ENCODE measurements at places on chromosomes 3 and 15.

GRCh38 chr3:115999613-116000012, 376.3 kb downstream of the GAP43 start:
- DNase-seq, result no peak

DNA sequence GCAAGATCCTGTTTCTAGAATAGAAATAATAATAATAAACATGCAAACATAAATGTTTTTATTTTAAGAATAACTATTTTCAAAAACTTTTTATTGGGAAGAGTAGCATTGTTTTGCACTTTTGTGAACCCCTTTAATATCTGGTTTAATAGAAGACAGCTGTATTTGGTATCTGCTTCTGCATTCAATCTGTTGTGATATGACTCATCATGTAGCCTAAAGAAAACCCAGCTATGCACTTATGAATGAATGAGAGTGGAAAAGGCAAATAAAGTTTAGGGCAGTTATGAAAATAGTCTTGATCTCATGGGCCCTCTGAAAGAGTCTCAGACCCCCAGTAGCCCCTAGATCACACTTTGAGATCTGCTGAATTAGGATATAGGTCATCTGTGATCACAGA, 100.4 kb upstream of the PPP2R3A start:
- DNase-seq, result no peak

DNA sequence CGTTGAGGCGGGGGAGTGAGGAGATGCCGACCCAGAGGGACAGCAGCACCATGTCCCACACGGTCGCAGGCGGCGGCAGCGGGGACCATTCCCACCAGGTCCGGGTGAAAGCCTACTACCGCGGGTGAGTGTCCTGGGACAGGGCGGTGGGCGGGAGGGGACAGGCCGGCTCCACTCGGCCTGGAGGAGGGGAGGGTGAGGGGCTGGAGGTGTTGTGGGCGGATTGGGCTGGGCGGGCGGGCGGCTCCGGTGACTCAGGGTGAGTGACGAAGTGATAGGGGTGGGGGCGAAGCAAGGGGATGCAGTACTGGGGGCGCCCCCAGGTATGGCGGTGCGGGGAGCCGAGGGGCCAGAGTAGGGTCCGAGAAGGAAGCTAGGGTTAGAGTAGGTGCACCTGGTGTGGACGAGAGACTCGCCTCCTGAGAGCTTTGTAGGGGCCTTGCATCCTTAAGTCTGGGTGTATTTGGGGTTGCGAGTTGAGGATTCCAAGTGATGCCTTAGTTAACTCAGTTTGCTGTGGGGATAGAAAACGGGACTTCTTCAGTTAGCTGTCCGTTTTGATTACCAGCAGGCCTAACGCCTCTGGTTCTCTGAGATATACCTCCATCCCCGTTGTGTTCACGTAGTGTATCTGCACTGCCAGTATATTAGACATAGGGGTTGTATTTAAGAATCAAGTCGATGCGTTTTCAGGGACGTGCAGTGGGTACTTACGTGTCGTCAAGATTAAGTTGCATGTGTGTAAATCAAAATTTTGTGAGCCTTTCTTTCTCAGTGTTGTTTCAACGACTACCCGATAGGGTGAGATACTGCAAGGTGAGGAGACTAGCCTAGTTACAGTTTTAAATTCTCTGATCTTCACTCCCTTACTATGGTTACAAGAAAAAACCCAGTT, 670 bp downstream of the PRKCI start:
- DNase-seq, result no peak

DNA sequence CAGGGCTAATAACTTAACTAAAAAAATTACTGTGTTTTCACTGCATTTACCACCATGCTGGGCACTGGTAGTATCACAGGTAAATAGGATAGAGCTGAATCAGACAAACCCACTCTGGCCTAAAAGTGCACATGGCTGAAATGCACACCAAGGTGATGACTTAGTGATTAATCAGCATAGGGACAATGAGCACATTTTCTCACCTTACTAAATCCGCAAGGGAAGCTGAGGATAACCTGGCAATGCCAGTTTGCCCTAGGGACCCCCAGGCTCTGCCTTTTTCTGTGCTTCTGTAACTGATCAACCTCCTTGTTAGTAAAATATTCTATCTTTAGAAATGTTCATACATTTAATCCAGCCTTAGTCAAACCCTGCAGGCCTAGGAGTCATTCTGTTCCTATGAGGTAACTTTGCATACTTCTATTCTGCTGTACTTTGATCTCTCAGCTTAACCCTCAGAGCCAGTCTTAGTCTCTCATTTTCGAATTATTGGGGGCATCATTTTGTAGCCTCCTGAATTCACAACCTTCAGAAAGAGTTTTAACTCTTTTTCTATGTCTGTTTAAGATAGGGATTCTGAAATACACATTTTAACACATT, 562.9 kb upstream of the KCNMB2 start:
- no peak for DNase-seq

DNA sequence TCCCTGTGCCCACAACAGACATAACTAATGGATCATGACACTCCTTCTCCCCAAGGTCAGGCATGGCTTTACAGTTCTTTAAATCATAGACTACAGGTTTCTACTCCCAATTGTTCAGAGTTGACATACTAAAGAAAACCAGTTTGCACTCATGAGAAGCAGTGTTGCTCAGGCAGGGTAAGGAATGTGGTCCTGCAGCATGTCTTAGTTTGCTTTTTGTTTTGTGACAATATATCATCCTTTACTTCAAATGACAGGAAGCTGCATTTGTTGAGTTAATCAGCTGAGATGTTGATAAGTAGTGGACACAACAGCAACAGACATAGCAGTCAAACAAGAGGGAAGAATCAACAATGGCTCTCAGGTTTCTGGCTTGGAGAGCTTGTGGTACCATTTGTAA, 267.5 kb downstream of the SLCO3A1 start:
- DNase-seq, result no peak

GRCh38 chr3:167733961-167734497, 663 bp downstream of the PDCD10 start:
- DNase-seq, result no peak

DNA sequence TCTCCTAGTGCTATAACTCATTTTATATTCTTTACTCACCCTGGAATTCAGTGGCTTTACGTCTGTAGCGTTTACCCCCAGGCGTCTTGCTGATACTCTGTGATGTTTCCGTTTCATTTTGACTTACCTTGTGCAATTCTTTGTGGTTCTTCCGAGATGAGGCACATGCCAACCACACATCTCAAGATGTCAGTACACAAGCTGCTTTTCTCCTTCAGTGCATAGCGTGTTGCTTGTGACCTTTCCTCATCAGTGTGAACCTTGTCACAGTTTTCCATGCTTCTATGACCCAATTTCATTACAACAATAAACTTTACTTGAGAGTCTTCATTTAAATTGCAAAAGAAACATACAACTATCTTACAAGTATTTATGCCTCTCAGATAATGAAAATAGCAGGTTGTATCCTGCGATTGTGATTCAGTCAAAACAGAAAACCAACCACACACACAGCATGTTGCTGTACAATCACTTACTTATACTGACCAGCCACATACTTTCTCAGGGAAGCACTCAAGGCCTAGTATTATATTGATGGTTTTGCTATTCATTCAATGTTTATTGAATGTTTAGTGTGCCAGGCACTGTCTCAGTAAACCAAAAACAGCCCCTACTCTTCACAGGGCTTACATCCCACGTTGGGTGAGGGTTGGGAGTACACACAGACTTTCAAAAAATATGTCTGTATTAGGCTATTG, 4.6 kb upstream of the TBL1XR1 start:
- DNase-seq, result no peak

DNA sequence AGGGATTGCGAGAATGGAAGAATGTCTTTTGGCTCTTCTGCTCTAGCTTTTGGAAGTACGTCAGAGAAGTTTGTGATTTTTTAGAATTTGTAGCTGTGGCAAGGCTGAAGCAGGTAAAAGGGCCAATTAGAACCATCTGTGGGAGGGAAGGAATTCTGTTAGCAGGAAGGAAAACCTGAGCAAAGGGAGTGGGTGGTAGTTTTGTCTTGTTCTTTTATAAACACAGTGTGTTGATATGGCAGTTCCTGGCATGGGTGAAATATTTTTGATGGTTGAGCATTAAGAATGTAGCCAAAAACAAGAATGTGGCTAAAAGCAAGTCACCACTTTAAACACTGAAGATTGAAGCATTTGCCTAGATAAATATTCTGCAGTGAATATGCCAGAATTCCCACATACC, 23.8 kb downstream of the DAG1 start:
- DNase-seq, result no peak

DNA sequence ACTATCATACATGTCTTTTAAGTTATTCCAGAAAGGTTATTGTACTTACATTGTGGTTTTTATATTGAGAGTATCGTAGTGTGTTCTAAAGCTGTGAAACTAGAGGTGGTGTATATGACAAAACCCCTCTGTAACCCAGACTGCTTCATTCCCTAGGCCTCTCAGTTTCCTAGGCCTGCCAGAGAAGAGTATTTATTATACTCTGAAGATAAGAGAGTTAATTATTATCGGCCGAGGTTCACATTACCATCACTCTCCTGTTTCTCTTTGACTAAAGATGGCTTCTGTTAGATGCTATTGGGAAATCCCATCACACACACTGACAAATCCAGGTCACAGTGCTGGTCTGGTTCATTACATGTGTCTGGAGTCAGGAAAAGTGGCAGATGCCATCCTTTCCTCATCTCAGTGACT, 20.5 kb downstream of the EXOSC7 start:
- DNase-seq, result no peak

GRCh38 chr3:71055257-71056001, 528.1 kb downstream of the FOXP1 start:
- no peak for DNase-seq

DNA sequence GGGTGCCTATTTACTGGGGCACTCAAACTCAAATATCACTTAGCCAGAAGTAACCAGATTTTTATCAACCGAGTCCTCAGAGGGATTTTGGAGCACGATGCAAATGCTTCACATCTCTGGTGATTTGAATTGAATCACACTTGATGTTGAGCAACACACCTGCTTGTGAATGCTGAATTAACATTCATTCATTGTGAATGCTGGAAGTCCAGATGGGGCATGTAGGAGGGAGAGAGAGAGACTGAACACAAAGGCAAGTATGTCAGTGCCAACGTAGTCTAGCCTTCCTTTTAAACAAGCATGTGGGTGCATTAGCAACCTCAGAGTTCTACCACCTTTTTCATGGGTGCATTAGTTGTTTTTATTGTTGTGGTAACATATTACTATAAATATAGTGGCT, 156.2 kb downstream of the ADAMTSL3 start:
- DNase-seq, result no peak

- peak; percentile 63 for DNase-seq
Observed at GRCh38 chr3:69787436-69788168, 48.3 kb downstream of the MITF start.

DNA sequence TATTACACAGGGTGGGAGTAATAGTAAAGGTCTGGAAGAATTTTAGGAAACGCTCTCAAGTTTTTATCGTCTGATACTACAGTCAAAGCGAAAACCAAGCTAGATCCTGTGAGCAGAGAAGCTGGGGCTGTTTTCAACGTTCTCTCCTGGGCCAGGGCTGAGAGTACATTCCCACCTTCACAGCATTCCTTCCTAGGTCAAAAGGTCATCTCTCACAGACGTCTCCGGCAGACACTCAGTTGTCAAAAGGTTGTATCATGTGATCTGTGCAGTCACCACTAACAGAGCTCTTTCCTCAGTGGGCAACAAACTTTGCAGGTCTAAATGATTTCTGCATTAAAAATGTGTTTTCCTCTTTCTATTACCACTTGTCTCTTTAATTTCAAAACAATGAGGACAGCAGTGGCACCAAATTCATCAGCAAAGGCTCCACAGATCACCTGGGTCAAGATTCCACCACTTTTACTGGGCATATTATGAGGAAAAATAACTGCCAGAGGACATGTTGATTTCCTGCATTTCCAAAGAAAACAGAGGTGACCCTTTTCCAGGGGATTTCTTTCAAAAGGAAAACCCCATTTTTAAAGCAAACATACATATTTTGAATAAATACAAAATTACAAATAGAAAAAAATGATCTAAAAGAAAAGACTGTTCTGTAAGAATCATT, 41.9 kb downstream of the MEIS2 start:
- no peak for DNase-seq
